ENCODE measurements at places on chromosomes 4 and X.

DNA sequence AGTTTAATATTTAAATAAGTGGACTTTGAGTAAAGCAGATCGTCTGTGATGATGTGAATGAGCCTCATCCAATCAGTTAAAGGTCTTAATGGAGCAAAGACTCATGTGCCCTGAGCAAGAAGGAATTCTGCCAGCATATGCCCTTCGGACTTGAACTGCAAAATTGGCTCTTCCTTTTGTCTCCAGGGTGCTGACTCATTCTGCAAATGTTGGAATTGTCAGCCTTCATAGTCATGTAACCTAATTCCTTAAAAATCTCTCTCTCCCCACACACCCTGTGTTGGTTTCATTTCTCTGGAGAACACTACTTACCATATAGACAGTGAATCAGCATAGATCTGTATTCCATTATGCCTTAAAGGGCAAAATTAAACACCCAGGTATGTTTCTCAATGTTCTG lies 609.8 kb upstream of the GALNTL6 start:
- DNase-seq: peak; percentile 13

GRCh38 chr4:173025131-173025530 lies 143.5 kb upstream of the GALNT7 start:
- peak; percentile 76 for DNase-seq

DNA sequence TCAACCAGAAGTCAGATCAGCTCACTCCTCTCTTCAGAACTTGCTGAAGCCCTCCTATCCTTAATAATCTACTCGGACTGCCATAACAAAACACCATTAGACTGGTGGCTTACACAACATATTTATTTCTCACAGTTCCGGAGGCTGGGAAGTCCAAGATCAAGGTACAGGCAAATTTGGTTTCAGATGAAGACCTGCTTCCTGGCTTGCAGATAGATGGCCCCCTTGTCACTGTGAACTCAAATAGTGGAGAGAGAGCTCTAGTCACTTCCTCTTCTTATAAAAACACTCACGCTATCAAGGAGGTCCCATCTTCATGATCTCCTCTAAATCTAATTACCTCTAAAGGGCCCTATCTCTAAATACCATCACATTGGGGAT lies 125.1 kb downstream of the CAMK2D start:
- DNase-seq: no peak

- no peak for DNase-seq
These were observed 117.4 kb upstream of the GPRIN3 start for GRCh38 chr4:89425023-89425422.

GRCh38 chrX:40107291-40108161 lies 9.8 kb upstream of the BCOR start:
- peak; percentile 36 for DNase-seq

- peak; percentile 61 for DNase-seq
These were observed 126.8 kb downstream of the KLHL8 start for GRCh38 chr4:87093443-87094123.

DNA sequence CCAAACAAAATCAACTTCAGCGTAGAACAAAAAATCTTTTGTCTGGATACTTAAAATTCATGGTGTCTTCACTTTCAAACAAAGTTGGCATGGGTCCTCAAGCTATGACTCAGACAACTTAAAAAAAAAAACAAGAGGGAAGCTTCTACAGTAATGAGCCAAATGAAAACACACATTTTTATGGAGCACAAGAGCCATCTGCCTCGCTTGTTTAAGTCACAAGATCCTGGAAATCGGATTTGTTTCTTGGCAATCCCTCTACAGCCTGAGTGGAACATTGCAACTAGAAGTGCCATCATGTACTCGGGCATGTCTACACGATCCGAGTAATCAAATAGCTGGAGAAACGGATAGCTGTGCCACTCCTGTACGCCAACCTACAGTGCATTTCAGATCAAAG lies 22.6 kb downstream of the LAMP2 start:
- peak; percentile 23 for DNase-seq

DNA sequence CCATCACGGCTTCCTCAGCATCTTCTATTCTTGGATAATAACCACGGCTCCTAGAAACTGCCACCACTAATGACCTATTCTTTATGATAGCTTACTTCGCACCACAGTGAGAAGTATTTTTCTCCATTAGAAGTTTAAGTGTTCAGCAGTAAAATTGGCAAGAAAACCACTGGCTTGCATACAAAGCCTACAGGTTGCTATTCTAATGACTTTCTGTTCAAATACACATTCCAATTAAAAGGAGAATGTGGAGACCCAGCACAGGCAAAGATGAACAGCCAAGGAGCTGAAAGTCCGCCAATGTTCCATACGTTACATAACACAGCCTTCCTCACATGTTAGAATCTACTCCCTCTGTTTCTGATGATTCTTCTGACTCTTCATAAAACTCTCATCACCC lies 875.0 kb upstream of the PRKX start:
- DNase-seq: no peak

DNA sequence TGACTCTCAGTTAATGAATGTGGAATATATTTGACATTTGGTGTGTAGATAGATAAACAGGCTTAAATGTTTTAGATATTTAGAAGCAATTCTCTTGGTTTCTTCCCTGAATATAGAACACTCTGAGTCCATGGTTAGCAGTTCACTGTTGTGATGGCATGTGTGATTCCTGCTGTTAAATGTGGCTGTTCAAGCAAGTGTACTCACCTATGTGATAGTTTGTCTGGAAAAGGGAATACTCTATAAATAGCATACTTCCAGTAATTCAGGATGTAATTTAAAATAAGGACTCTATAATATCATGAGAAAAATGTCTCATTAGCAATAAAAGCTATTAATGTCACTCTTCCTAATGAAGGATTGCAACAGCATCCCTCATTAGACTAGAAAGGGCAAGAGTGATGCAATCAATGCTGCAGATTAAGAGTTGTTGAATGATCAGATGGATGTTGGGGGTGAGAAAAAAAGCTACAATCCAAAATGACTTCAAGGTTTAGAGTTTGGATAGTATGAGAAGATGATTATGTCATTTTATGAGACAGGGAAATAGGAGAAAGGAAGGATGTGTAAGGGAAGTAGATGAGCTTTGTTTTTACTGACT lies 201.8 kb upstream of the WDFY3 start:
- no peak for DNase-seq
